Urinary bladder (tissue), 4 donors: ENCODE measurements at places on chromosomes 6 and 20. TPM values are rescaled to one million over a fixed set of nuclear protein-coding genes. Genes with fewer than 3 reads are reported as not detected.

DNA sequence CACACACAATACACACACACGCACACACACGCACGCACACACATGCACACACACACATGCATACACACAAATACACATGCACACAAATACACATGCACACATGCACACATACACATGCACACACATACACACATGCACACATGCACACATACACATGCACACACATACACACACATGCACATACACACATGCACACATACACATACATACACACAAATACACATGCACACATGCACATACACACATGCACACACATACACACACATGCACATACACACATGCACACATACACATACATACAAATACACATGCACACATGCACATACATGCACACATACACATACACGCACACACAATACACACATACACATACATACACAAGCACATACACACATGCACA is 175.4 kb upstream of the RREB1 start:
- no peak for DNase-seq

DNA sequence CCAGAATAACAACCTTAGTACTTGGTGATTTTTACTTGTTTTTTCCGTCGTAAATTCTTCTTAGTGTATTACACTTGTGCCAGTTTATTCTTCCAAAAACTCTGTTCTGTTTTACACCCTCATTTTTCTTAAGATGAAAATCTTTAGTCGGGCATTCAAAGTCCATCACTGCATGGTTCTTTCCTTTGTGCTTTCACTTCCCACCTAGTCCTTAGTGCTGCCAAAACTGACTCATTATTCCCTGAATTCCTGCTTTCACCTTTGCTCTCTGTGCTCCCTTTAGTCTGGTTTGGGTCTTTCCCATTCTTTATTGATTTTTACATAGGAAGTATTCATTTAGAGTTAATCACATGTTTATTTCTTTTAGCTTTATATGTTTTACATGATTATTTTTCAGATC is 3.3 kb downstream of the TRMT11 start:
- DNase-seq: no peak

DNA sequence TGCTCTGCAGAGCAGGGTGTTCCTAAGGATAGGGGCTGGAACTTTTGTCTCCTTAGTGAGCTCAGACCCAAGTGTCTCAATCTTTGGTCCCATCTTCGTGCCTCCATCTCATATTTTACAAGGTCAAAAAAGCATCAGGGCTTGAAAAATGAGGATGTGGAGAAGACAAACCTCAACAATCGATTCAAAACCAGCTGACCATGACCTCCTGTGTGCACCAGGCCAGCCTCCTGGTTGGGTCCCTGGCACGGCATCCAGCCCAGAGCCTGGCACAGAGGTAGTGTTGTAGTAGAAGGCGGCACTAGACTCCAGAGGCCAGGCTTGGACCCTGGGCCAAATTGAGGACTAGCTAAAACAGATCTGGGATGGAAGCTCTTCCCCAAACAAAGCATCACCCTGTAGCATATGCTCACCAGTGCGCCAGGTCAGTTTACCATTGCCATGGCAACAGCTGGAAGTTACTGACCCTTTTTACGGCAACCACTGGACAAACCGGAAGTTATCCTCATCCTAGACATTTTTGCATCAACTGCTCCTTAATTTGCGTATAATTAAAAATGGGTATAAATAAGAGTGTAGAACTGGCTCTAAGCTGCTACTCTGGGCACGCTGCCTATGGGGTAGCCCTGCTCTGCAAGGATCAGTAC is 69.3 kb upstream of the BLCAP start:
- DNase-seq: no peak

WFDC10A gene
- not detected for polyA plus RNA-seq

- no peak for DNase-seq
Observed at GRCh38 chr6:48200869-48201390, 89.9 kb upstream of the PTCHD4 start.

- no peak for DNase-seq
Observed at GRCh38 chr20:58238490-58238889, 10.0 kb upstream of the ANKRD60 start.
